ENCODE measurements at places on chromosomes 1 and 21.

- DNase-seq = no peak
These were observed 15.1 kb downstream of the MTFR1L start for GRCh38 chr1:25834894-25835293.

DNA sequence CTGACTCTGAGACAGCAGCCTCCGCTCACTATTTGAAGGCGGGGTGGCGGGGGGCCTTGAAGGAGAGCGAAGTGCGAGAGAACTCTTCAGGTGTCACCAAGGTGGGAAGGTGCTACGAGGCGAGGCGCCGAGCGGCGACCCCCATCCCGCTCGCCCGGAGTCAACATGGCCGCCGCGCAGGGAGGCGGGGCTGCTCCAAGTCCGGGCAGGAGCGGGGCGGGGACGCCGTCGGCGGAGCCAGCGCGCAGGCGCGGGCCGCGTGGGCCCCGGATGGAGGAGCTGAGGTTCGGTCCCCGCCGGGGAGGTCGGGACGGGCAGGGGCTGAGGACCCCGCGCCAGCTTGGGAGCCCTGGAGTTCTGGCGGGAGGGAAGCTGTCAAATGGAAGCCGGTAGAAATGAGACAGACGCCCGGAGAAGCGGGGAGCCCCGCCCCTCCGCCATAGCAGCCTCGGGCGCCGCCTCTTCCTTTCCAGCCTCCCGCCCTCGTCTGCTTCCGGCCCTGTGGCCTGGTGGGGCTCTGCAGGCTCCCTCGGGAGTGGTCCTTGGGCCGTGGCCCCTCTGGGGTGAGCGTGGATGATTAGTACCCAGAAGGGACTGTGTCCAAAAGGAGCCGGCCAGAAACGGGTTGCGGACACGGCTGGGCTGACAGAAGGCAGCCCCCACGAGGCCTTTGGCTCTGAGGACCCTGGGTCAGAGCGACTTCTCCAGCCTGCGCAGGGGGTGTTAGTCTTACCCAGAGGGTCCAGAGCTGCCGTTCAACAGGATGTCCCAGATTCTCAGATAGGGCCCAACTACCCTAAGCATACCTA, at the start of gene PIGV:
PIGV (plus strand) TSS at position 245 of the 809 bp plus-strand sequence. CDS start 2,866 bp downstream, outside the sequence.
- DNase-seq = peak; percentile 93

DNA sequence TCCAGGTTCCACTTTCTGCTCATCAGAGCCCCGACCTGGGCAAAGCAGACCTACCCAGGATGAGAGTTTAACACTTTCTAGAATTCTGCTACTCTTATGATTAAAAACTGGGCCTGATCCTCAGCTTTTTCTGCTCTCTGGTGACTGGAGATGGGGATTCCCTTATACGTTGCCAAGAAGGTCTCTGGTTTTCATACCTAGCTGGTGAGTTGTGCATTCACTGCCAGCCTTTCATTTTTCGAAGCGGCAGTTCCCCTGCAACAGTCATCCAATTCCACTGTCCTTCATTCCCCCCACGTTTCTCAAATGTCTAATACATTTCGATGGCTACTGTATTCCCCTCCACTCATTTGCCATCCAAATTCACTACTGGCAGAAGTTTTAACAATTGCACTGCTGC, 135.3 kb downstream of the ADSS2 start:
- DNase-seq = no peak

DNA sequence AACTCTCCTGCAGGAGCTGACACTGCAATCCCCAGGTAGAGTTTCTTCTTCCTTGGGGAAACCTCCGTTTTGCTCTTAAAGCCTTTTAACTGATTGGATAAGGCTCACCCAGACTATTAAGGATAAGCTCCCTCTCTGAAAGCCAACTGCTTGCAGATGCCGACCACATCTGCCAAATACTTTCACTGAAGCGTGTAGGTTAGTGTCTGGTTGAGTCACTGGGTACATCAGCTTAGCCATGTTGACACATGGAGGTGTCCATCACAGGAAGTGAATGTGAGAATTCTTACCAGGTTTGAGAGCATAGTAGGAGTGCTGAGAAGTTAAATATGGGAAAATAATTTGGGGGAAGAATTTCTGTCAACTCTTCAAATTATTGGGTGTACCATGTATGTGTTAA, 202.0 kb downstream of the AJAP1 start:
- no peak for DNase-seq

GRCh38 chr1:11147197-11147770, 41.9 kb upstream of the ANGPTL7 start:
- no peak for DNase-seq

DNA sequence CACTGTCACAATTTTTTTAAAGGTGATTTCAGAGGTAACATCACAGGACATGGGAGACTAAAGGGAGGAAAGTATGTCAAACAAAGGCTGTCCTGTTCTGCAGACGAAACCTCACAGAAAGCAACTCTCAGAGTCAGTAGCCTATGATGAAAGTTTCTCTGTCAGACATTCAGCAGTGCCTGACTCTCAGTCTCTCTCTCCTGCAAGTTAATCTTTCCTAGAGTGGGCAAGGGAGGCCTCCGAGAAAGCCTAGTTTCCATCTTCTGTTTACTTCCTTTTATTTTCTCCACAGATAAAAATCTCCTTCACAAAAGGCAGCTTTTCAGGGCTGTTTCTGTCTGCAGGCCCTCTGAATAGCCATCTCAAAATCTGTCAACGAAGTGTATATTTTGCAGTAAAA, 24.9 kb upstream of the FMO2 start:
- no peak for DNase-seq

DNA sequence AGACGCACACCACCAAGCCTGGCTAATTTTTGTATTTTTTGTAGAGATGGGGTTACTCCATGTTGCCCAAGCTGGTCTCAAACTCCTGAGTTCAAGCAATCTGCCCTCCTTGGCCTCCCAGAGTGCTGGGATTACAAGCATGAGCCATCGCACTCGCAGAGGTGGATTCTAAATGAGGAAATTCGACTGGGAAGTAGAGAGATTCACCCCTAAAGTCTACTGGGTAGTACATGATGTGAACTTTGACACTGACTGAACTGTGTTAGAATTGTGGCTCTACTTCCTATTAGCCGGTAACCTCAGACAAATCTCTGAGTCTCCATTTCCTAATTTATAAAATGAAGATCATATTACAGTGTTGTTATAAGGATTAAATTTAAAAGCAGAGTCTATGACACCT, 276.0 kb upstream of the NR5A2 start:
- no peak for DNase-seq

- DNase-seq = no peak
These were observed 204.9 kb upstream of the USP24 start for GRCh38 chr1:55420026-55420425.

DNA sequence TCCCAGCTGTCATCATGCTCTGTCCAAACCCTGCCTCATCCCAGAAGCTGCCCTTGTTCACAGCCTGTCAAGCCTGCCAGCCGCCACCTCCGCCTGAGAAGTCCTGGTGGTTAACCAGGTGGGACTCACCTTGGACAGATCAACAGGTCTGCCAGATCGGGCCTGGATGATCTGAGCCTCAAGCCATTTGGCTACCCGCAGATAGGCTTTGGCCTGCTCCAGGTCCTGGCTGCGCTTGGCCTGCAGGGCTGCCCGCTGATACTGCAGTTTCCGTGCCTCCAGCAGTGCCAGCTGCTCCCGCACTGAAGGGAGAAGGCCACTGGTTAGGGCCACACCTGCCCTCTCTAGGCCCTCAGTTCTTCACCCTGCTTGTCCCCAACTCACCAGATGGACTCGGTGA, 8.6 kb downstream of the CC2D1B start:
- no peak for DNase-seq

- DNase-seq = no peak
These were observed 179.4 kb upstream of the SGIP1 start for GRCh38 chr1:66354311-66355201.

- DNase-seq = no peak
These were observed 91.4 kb downstream of the HMCN1 start for GRCh38 chr1:185825556-185825955.

GRCh38 chr1:224607188-224608148, 8.6 kb upstream of the CNIH3 start:
- DNase-seq = no peak

- DNase-seq = no peak
These were observed 718.3 kb upstream of the PTBP2 start for GRCh38 chr1:96002969-96003964.

DNA sequence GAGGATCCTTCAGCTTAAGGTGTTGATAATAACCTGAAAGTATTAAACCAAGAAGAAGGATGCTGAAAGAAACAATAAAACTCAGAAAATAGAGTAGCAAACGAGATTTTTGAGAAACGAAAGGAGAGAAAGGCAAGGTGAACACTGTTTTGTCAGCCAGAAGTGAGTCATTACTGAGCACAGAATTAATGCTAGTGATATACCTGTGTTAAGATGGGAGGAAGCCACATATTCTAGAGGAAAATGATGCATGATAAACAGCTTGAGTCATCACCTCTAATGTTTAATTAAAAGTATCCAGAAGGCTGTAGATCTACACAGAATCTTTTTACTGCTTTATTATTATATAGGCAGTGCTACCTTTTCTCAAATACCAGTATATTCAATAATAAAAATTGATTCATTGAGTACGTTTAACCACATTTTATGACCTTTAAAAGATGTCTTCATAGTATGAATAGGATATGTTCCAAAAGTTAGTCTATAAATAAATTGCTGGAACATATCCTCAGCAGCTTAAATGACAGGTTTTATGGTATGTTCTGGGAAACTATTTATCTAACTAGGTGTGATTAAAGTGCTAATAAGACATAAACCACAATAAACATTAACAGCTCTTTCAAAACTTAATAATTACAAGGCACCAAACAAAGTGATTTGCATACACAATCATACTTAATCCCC, 10.3 kb downstream of the SH3GLB1 start:
- DNase-seq = no peak

- DNase-seq = no peak
These were observed 77.7 kb downstream of the MRPL37 start for GRCh38 chr1:54277451-54278341.

DNA sequence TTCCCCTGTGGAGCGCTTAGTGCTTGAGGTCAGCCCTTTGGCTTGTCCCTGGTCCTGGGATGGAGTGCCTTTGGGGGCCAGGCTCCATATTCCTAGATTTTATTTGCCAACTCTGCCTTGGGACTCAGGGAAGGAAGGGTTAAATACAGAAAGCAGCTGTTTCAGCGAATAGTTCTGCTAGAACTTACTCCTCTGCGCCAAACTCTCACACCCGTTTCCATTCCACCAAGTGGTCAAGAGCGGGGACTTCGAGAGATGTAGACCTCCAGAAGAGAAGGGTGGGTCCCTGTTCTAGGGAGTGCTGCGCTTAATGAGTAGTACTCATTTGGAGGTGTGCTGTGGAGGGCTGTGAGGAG, 704 bp upstream of the TOMM40L start:
- peak; percentile 48 for DNase-seq

GRCh38 chr1:99643021-99643779, 2.7 kb upstream of the PALMD start:
- no peak for DNase-seq

DNA sequence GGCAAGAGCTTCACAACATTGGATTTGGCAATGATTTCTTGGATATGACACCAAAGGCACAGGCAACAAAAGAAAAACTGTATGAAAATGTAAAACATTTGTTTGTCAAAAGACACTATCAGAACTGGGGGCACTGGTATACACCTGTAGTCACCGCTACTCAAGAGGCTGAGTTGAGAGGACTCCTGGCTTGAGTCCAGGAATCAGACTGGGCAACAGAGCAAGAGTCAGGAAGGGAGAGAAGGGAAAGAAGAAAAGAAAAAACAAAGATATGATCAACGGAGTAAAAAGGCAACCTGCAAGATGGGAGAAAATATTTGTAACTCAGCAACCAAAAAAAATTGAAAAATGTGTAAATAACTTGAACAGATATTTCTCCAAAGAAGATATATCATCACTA, 6.0 kb upstream of the TUT4 start:
- no peak for DNase-seq

DNA sequence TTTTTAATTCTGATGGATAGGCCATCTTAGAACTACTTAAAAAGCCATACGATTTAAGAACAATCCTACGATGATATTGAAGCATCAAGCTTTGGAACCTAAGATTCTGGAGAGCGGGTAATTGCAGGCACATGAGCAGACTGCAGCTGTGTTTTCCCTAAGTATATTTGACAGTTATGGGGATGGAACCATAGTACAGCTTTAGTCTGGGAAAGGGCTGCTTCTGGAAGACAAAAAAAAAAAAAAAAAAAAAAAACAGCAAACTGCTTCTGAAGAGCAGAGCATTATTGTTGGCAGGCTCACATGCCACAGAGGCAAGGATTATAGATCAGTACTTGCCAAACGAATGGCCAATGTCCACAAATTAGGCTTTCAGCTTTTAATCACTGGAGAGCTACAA, 1618.7 kb downstream of the AMY1C start:
- DNase-seq = no peak

GRCh38 chr21:45209685-45210284, 77.9 kb downstream of the POFUT2 start:
- DNase-seq = no peak

GRCh38 chr21:36780861-36781260, 81.9 kb downstream of the SIM2 start:
- no peak for DNase-seq

GRCh38 chr21:38486221-38486620, 12.1 kb downstream of the ERG start:
- no peak for DNase-seq

DNA sequence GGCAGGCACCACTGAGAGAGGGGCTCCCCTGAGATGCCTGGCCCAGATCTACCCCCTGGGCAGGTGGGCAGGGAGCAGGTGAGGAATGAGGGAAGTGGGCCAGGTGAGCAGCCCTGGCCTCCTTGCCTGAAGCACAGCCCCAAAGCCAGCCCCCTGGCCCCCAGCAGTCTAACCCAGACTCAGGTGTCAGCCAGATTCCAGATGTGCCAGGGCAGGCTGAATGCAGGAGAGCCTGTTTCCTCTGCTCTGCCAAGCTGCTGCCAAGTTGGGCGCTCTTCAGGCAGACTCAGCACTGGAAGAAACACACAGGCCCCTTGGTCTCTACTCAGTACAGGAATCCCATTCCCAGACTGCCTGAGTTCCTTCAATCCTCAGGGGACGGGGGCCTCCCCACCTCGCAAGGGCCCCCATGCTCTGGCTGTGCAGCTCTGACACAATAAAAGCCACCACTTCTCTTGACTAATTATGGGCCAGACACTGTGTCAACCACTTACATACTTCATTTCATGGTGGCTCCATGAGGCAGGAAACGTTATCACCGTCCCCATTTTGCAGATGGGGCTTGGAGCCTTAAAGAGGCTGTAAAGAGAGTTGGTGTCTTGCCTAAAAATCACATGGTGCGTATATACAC, 20.4 kb downstream of the ARHGEF19 start:
- no peak for DNase-seq

- DNase-seq = no peak
These were observed 16.4 kb downstream of the TCEANC2 start for GRCh38 chr1:54069791-54070170.

All from sciatic nerve (tissue), 2 donors.